Adipocyte (in vitro differentiated cells): ENCODE measurements at places on chromosomes 4 and X.

GRCh38 chr4:105944540-105944939 is 49.3 kb downstream of the NPNT start:
- peak; percentile 76 for DNase-seq

GRCh38 chrX:65688403-65688871 is 21.0 kb downstream of the MSN start:
- DNase-seq, result peak; percentile 44

- DNase-seq, result no peak
Measured at GRCh38 chr4:185232370-185232769, 23.0 kb downstream of the SNX25 start.

DNA sequence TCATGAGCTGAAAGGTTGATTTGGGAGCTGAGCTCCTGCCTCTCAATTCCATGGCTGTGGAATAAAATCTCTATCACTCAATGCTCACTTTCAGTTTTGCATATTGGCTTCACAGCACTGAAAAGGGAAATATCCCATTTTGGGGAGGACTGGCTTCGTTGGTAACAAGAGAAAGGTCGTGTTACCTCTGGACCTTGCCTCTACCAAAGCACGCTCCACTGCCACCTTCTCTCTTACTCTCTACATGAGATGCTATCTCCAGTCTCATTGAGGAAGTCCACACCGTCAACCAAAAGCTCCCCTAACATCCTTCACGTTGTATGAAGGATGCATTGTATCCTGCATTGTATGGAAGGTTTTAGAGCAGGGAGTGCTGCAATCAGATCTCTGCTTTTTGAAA is 195.0 kb upstream of the LDB2 start:
- no peak for DNase-seq

DNA sequence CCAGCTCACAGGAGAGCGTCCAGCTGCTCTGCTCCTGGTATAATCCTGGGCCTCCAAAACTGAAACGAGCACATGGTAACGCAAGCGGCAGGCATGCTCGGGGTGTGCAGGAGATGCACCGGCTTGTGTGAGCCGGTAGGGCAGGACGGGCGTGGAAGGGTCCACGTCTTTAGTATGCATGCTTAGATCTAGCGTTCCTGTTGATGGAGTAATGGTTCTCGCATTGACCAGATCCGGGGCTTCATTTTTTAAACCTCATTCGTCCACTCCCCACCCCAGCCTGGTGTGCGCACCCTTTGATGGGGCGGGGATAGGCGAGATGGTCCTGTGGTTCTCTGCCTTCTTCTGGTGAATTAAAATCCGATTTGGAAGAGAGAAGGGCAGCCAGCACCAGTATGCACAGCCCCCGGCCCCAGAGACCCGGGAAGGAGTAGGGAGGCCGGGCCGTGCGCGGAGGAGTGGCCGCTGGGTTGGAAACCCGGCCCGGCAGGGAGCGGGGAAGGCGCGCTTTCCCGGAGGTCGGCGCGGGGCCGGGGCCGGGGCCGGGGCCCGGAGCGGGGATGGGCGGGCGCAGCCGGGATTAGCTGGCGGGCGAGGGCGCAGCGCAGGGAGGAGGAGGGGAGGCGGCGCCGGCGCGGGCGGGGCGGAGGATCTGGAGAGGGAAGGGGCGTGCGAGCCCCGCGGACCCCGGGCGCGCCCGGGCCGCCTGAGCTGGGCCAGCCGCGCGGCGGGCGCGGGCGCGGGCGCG is 39.9 kb downstream of the FAM149A start:
- peak; percentile 83 for DNase-seq

DNA sequence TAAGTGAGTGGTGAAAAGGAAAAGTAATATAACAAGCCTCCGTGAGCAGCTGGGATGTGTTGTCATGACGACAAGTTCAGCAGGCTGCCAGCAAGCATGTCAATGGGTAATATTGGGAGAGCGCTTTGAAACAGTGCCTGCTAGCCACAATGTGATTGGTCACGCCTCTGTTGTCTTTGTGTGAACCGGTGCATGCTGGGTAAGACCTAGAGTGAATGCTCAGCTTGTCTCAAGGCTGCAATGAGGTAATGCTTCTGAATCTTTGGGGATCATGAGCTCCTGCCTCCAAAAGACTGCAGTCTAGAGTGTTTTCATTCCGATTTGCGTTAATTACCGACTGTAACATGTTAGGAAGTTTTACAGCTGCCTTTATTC is 54.9 kb downstream of the STOX2 start:
- DNase-seq, result peak; percentile 19

- DNase-seq, result peak; percentile 82
Measured at GRCh38 chrX:153667956-153668396, 5.6 kb downstream of the PNCK start.

DNA sequence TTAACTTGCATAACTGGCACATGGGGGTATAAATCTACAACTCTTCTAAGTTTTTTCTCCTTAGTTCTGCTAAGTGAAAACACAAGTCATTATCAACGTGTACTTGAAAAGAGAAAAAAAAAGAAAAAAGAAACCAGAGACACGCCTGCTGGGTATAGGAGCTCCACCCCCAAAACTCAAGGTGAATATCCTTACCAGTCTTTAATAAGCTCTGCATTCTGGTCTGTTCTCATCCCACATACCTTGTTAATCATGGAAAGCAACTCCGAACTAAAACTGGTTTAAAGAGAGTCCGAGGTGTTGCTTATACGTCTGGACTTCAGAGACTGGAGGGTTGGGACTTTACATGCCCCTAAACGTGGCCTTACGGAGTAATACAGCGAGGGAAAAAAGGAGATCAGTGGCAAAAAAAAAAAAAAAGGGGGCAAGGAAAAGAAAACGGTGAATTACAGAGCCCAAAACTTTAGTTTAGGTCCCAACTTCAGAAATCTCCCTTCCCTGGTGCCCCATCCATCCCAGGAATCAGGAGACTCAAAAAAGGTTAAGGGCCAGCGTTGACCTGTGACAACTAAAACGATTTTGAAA is 1.0 kb downstream of the PGRMC2 start:
- peak; percentile 65 for DNase-seq

DNA sequence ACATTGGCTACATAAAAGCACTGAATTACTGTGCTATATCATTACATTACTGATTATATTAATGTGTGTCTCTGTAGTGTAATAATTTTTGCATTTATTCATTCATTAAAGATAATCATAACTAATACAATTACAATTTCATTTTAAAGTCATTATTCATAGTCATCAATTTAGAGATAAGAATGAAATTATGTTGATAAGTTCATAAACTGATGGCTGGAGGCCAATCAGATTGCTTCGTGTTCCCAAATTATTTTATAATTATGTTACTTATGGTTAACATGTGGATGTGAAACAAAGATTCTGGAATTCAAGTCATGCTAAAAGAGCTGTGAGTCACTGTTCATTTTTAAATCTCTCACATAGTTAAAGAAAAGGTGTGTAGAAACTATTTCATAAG is 223.4 kb upstream of the HAND2 start:
- DNase-seq, result no peak

DNA sequence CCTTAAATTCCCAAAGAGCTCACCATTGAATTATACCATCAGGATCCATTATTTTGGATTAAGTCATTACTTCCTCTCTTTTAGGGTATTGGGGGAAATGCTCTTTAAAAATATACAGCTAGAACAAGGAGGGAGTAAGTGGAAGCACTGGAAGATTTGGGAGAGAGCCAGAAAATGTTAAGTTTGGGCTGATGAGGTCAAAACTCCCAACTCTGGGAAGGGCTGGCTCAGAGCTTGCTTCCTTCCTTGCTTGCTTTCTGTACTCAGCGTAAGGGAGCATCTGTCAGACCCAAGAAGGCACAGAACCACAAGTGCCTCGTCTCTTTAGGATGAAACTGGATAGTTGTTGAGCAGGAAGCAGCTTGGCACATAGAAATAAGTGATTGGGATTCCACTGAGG is 138.2 kb downstream of the GUCY2F start:
- DNase-seq, result no peak
